Activated CD4-positive, alpha-beta memory T cell treated with anti-CD3 and anti-CD28 coated beads for 36 hours (primary cell): ENCODE measurements at places on chromosomes 12 and 14. TPM values are rescaled to one million over a fixed set of nuclear protein-coding genes. Genes with fewer than 3 reads are reported as not detected.

GRCh38 chr14:23346693-23347405 is 5.8 kb downstream of the SLC22A17 start:
- DNase-seq, result no peak

DNA sequence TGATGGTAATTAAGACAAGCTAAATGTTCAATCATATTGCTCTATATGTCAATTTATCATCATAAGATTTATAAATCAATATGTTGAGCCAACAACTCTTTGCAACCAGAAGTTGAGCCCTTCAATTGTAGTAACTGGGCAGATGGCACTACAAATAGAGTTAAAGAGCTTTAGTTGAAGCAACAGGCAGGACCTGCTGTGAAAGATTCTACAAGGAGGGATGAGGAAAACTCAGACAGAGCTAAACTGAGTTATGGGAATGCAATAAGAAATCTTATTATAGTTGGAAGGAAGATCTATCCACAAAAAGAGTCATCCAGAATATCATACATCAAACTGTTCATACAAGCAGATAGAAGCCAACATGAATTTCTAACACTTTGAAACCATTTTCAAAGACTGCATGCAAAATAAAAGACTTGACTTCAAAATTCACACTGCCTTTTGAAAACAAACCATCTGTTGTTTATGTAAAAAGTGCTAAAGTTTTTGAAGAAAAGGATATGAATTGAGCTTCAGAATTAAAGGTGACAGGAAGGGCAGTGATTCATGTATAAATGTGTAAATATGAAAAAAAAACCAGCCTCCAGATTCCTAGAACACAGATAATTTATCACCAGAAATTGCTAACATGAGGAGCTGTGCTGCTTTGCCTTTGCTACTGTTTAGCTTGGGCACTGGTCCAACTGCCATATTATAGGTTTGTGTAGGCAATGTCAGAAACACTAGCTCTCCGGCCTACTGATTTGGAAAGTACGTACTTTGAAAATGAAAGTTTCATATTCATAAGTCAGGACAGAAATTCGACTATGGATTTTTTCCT is 133.2 kb downstream of the SLC35F4 start:
- DNase-seq, result no peak

DNA sequence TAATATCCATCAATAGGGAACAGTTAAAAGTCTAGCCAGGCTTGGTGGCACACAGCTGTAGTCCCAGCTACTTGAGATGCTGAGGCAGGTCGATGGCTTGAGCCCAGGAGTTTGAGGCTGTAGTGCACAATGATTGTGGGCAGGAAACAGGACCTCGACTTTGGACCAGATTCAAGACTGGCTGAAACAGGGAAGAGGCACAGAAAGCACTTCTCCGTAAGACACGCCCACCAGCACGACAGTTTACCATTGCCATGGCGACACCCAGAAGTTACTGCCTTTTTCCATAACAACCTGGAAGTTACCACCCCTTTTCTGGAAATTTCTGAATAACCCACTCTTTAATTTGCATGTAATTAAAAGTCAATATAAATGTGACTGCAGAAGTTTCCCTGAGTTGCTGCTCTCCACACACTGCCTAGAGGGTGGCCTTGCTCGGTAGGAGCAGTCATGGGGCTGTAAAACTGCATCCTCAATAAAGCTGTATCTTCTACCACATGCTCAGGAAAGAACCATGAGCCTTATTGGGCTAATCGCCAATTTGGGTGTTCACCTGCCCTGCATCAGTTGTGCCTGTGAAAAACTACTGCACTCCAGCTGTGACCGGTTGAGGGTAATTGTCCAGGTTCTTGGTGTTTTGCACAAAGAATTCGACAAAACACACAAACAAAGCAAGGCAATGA is 4.6 kb upstream of the LRRC23 start:
- DNase-seq, result peak; percentile 47

GRCh38 chr12:46948936-46949545 is 123.2 kb upstream of the SLC38A4 start:
- no peak for DNase-seq

DNA sequence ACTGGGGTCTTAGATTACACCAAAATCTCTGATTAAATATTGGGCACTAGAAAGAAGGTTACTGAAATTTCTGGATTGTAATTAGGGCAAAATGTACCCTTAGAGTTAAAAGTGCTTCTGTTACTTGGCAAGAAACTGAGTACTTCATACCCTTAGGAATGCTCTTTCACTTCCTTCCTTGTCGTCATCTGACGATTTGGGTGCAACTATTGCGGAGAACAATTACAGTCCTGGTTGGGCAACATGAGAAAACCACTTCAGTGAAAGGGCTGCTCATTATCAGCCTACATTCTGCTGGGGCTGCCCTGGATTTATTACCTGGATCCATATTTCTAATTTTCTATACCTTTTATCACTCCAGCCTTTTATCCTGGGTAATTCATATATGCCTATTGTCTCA is 348.5 kb upstream of the MDGA2 start:
- DNase-seq, result no peak

GRCh38 chr12:29314416-29314815 is 66.6 kb downstream of the ERGIC2 start:
- DNase-seq, result no peak

GRCh38 chr14:23709923-23710322 is 73.8 kb downstream of the DHRS2 start:
- no peak for DNase-seq

DNA sequence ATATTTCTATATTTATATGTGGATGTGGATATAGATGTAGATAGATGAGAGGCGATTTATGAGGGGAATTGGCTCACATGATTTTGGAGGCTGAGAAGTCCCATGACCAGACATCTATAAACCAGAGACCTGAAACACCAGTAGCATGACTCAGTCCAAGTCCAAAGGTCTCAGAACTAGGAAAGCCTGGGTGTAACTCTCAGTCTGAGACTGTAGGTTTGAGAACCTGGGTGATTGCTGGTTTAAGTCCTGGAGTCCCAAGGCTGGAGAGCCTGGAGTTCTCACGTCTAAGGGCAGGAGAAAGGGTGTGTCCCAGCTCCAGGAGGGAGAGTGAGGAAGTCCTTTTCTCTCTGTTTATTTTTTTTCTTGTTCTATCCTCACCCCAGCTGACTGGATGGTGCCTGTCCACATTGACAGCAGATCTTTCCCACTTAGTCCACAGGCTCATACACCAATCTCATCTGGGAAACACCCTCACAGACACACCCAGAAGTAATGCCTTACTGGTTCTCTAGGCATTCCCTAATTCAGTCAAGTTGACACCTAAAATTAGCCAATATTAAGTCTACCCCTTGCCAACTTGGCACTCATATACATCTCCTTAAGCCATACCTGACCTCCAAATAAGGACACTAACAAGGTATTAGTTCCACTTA is 45.4 kb downstream of the EMP1 start:
- no peak for DNase-seq

DNA sequence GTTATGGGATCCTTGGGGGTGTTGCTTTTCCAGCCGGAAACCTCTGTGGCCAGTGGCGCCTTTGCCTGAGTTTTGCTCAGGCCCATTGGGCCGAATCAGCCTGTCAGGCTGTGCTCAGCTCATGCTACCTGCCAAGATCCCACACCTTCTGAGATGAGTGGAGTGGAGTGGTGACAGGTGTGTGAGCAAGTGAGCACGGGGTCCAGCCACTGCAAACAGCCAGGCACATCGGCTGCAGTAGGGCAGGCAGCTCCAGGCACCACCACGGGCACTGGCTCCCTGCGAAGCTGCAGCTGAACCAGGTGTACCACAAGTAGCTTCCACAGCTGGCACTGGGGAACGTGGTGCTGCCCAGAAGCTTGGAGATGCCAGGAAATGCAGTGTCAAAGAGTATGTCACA is 21.1 kb upstream of the WDR89 start:
- DNase-seq, result no peak

GRCh38 chr12:5565933-5566599 is 134.2 kb downstream of the NTF3 start:
- DNase-seq, result no peak

Gene ADCY4
- total RNA-seq, result 2.4 TPM

Gene KLHL33
- not detected for total RNA-seq

Gene OR4Q3
- not detected for total RNA-seq

Gene LMO3
- not detected for total RNA-seq
